HTR-8/SVneo (cell line): ENCODE measurements at places on chromosomes 11 and 22.

GRCh38 chr11:59692915-59693314 lies 20.7 kb downstream of the OR10V1 start:
- no peak for DNase-seq

DNA sequence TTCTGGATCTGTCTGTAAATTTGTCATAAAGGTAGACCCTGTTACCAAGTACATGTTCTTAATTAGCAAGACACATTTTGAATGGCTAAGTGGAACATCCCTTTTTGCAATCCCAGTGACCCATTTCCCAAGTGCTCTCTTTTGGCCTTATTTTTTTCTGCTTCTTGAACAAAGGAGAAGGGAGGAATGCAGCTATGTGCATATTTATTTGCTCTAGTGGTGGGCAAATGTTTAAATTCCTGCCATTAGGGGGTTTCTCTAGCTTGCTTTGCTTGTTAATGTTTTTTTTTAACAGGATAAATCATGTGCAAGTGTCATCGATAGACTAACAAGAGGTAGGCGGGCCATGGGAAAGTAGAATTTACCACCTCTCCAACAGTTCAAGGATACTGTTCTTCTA lies 135.7 kb downstream of the COMMD9 start:
- no peak for DNase-seq

DNA sequence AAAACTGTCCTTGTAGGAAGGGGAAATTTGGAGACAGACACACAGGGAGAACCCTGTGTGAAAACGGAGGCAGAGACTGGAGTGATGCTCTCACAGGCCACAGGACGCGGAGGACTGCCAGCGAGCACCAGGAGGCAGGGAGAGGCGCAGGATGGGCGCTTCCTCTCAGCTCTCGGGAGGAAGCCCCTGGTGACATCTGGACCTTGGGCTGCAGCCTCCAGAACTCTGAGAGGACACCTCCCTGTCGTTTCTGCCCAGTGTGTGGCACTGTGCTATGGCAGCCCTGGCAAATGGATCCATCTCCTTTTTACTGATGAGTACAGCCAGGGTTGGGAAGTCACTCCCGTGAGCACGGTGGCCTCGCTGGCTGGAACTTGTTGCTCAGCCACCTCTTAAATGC lies 73.9 kb downstream of the LRRC32 start:
- no peak for DNase-seq

DNA sequence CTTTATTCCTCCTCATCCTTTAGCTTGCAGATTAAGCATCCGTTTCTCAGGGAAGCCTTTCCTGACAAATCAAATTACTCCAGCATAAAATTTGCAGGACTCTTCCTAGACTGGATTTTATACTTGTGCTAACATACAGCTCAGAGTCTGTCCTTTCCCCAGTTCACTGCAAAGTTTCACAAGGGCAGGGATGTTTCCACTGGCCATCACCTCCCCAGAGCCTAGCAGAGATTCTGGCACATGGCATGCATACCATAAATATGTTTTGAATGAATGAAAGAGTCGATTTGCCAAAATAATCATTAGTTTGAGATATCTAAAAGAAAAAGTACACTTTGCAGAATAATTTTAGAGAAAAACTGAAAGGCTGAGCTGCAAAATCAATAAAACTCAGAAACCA lies 10.6 kb downstream of the MSANTD4 start:
- no peak for DNase-seq

DNA sequence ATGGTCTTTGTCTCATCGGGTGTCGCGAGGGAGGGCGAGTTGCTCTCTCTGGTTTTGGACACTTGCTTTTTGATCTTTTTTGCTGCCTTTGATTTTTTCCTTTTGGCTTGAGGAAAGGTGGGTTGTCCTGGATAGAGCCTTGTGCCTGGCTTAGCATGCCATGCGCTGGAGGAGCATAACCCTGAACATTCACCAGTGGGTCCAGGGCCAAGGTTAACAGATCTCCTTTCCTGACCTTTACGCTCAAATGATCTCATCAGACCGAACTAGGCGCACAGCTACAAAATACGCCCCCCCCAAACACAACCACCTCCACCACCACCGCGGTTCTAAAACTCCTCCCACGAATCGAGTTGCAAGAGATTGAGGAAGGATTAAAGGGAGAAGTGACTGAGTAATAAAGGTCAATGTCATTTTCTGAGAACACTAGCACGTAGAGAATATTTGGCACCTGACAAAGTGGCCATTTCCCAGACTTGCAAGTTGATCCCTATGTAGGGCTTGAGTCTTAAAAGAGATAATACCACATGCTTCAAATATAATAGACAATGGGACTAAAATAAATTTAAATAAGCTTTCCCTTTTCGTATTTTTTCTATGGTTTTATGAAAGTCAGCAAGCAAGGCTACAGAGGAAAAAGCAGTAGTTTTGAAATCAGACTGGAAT lies 48.7 kb upstream of the CADM1 start:
- no peak for DNase-seq

DNA sequence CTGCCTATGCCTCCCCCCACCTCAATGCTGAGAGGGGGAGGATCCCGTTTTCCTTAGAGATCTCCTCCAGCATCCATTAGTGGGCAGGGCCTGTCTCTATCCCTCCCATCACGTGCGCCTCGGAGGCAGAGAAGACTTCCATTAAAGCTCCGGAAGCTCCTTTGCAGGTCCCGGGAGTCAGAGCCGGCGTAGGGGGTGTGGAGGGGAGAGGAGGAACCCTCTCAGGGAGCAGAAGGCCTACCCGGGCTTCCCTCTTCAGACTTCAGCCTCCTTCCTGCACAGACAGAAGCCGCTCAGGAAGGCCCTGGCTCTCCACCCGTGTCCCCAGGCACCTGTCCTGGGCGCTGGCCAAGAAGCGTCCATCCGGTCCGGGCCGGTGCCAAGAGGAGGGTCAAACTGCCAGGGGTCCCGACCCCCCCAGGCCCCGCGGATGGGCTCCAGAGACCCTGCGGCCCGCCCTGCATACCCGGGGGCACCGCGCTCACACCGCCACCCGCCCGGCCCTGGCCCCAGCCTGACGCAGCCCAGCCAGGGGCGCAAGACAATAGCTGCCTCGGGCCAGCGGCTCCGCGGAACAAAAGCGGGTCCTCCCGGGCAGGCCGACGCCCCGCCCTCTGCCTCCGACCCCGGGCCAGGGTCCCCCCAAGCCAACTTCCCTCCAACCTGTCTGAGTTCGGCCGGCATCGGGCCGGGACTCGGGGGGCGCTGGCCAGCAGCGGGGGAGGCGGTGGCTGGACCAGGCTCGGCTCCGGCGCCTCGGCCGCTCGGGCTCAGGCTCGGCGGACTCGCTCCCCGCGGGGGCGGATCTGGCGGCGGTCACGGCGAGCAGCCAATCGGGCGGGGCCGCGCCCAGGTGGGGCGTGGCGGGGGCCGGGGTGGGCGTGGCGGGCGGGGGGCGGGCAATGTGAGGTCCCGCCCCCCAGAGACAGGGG lies 29.9 kb downstream of the ARVCF start:
- DNase-seq = peak; percentile 82

- no peak for DNase-seq
Measured at GRCh38 chr11:3085052-3085451, 27.8 kb upstream of the CARS1 start.

- DNase-seq = no peak
Measured at GRCh38 chr11:64141081-64141783, 24.7 kb downstream of the MACROD1 start.

DNA sequence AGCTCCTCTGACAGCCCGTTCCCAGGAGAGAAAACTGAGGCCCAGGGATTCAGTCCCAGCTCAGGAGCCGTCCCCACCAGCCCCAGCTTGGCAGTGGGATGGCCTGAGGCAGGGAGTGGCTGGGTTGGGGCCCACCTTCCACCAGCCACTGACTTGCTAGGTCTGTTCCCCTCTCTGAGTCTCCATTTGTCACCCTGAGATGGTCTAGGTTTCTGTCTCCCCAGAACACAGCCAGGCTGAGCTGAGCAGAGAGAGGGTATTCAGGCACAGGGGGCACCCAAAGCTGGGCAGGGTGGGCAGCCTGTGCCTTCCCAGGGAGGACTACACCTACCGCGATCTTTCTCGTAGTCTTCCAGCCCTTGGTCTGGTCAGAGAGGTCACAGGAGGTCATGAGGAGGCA lies 95.7 kb downstream of the PDE2A start:
- DNase-seq = no peak

GRCh38 chr11:10287766-10288715 lies 6.0 kb downstream of the SBF2 start:
- no peak for DNase-seq

DNA sequence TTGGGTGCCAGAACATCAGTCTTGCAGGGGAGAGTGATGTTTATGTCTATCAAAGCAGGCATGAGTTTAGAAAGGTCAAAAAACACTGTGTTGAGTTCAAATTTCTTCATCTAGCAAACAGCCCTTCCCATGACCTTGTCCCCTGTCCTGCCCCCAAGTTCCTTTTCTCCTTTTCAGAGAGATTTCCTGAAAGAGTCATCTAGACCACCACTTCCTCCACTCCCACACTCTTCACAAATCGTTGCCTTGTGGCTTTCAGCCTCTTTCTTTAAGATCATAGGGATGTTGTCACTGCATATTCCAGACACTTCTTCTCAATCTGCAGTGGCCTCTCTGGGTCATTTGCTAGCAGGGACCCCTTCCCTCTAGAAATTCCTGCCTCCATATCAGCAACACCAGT lies 290.5 kb downstream of the TENM4 start:
- DNase-seq = no peak

GRCh38 chr11:101014600-101015285 lies 114.9 kb downstream of the PGR start:
- DNase-seq = no peak

DNA sequence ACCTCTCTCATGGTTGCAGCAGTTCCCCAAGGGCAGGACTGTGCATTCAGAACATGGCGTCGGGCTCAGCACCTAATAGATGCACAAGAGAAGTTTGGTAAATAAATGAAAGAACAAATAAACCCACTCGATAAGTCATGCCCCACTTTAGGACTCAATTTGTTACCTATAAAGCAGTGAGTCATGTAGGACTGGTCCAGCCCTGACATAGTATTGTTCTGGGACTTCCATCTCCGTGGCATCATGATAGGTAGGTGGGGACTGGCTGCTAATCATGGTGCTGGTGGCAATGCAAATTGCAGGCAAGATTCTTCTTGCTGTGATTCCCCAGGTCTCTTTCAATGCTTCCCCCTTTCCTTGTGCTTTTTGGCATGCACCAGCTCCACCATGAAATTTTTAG lies 118.2 kb upstream of the CSNK2A3 start:
- no peak for DNase-seq

- DNase-seq = no peak
Measured at GRCh38 chr22:47047321-47048122, 285.1 kb downstream of the TBC1D22A start.

- no peak for DNase-seq
Measured at GRCh38 chr11:35424157-35424940, 5.0 kb upstream of the SLC1A2 start.

- DNase-seq = no peak
Measured at GRCh38 chr11:96026310-96026709, 102.4 kb upstream of the MTMR2 start.

GRCh38 chr22:33220476-33221080 lies 162.4 kb upstream of the SYN3 start:
- DNase-seq = no peak

DNA sequence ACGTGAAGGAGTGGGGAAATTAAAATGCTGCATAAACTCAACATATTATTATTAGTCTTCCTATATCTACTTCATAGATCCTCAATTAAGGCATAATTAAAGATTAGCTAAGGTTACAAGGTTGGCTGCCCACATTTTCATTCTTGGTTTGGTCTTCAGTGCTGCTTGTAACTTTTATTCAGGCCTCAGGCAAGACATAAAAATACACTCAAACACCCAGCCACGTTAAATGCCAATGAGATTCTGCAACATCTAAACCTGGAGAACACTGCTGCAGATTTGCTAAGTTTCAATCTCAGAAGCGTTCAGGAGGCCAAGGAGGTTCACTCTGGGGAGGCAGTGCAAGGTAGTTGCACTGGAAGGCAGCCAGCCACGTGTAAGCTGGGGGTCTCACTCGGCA lies 358.7 kb upstream of the NARS2 start:
- no peak for DNase-seq

GRCh38 chr11:127804747-127805400 lies 782.5 kb downstream of the ETS1 start:
- no peak for DNase-seq

- no peak for DNase-seq
Measured at GRCh38 chr11:12657336-12657735, 16.9 kb upstream of the TEAD1 start.

- no peak for DNase-seq
Measured at GRCh38 chr11:120198787-120199469, 11.9 kb upstream of the OAF start.

DNA sequence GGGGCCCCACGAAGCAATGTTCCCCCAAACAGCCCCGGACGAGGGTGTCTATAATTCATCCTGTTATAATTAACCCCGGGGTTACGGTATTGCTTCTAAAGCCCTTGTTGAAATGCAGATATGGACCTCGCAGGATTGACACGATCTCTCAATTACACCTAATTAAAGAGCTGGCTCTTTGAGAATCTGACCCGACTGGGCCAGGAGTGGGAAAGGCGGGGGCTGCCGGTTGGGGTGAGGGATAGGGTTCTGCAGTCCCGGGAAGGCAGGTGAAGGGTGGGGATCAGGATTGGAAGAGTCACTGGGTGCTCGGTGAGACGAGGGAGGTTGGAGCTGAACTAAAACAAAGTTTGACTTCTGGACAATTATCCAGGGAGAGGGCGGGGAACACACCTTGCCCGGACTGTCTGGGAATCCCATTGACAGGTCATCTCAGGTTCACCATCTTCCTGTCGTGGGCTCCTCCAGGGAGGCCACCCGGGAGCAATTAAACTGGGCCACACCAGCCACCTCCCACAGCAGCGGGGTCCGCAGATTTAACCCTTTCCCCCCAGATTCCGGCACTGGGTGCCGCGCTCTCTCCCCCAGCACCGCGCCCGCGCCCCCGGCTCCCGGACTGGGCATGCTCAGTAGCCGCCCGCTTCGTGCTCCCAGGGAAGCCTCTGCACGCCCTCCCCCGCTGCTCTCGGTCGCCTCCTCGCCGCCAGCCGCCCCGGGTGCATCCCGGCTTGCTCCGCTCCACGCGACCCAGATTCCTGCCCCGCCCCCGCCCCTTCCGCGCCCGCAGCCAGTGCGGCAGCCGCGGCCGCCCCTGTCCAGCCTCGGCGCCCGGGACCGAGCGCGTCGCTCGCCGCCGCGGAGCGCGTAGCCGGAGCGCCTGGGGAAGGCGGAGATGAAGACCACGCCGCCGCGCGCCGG lies at the start of gene ELMOD1:
Gene ELMOD1 (plus strand): TSS at position 688 of the 918 bp plus-strand sequence. CDS start 27,043 bp downstream, outside the sequence.
- peak; percentile 66 for DNase-seq

DNA sequence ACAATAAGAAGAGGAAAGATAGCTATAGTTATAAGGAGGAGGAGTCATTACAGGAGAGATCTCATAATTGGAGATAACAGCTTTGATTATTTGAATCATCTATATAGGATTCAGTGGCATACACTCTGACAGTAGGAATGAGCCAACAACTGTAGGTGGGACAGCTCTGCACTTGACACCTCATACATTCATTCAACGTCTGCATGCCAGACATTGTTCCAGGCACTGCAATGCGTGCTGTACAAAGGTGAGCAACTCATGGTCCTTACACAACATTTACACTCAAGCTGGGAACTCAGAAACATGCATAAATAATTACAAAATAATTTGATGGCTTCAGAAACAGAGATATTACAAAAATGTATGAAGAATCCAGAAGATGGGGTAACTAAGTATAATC lies 154.3 kb downstream of the MSANTD4 start:
- no peak for DNase-seq
